ENCODE measurements at places on chromosomes 3 and 15. TPM values are rescaled to one million over a fixed set of nuclear protein-coding genes. Genes with fewer than 3 reads are reported as not detected.

Gene SERPINI2
- total RNA-seq: 0.12 TPM

Gene RFT1
- 6.2 TPM for total RNA-seq

Gene C3orf22
- total RNA-seq: not detected

Gene IL17RC
- total RNA-seq: 23.0 TPM

Gene ARID3B
- 1.0 TPM for total RNA-seq

GRCh38 chr15:81789403-81789802 lies 256.4 kb downstream of the MEX3B start:
- no peak for DNase-seq

- DNase-seq: no peak
Measured at GRCh38 chr3:46844397-46844796, 18.8 kb downstream of the MYL3 start.

DNA sequence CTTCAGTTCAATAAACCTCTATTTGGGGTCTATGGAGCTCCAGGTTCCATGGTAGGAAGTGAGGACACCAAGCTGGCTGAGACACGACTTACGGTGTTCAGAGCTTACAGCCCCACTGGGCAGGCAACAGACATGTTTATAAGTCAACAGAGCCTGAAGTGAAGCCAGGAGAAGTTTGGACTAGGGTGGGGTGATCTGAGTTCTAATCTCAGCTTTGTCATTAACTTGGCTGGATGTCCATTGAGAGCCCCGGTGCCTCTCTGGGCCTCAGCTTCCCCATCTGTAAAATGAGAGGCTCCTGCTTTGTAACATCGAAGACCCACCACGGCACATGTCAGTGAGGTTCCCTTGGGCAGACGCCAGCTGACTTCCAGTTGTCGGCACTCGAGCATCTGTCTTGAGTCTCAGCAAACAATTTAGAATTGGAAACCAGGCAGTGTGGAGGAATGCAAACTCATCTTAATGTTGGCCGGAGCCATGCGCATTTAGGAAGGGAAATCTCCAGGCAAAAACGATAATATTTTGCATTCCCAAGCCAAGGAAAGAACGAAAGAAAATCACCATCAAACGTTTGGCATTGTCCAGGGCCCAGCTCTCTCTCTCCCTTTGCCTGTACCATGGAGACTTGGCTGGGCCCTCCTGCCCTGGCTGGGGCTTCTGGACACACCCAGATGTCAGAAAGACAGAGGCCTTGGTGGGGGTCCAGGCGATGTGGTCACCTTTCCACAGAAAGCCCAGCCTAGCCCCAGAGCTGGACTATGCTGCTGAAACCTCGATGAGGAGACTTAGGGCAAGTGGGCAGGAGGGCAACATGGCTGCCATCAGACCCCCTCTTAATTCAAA lies 18.4 kb downstream of the ITGA11 start:
- DNase-seq: no peak

DNA sequence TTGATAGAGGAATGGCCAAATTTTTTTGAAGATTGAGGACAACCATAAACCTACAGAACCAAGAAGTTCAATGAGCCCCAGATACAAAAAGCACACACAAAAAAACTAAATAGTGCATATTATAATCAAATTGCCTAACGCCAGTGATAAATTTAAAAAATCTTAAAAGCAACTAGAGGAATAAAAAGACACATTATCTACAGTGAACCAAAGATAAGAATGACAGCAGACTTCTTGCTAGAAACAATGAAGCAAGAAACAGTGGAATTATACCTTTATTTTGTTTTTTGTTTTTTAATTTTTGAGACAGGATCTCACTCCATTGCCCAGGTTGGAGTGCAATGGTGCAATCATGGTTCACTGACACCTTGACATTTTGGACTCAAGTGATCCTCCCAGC lies 9.9 kb upstream of the SAMD7 start:
- DNase-seq: no peak

- no peak for DNase-seq
Measured at GRCh38 chr3:65676580-65676979, 362.1 kb downstream of the MAGI1 start.

DNA sequence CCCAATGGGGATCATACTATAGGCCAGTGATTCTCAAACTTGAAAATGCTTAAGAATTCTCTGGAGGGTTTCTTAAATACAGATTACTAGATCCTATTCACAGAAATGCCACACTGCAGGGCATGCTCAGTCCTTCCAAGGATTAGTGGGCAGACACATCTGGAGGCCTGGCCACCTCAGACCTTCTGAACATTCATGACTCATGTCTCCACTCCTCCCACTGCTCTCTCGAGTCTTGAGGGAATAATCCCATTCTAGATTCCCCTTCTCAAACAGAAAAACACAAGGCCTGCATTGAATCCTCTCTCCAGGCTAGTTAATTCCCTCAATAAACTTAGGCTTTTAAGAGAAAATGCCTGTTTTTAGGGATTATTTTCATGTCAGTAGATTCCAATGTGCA lies 22.1 kb downstream of the ZNF621 start:
- DNase-seq: peak; percentile 30

- no peak for DNase-seq
Measured at GRCh38 chr15:99619712-99620111, 53.9 kb downstream of the MEF2A start.

GRCh38 chr15:50277370-50277769 lies 11.8 kb upstream of the HDC start:
- DNase-seq: no peak

DNA sequence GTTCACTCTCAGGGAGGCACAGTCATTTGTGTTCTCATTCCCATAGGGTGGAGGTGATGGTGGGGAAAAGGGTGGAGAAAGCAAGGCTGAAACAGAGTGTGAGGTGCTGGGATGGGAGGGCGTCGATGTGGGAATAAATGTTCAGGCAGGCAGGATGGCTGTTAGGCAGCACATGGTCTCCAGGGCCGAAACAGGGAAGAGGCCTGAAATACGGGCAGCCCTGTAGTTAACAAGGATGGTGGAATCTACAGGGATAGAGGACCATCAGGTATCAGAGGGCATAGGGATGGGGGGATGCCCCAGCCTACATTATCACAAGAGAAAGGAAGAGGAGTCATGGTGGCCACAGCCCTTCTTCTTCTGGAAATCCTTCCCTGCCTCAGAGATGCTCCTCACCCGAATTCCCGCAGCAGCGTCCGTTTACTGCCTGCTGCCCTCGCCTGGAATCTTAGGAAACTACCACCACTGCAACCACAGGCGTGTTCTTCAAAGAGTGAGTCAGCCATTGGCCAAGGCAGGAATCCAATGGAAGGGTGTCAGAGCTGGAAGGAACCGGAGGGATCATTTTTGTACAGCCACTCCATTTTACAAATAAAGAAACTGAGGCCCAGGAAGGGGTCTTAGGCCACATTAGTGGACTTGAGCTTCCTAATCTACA lies 49.7 kb upstream of the POMGNT2 start:
- peak; percentile 74 for DNase-seq

GRCh38 chr3:72442759-72443158 lies 405.5 kb downstream of the SHQ1 start:
- no peak for DNase-seq

DNA sequence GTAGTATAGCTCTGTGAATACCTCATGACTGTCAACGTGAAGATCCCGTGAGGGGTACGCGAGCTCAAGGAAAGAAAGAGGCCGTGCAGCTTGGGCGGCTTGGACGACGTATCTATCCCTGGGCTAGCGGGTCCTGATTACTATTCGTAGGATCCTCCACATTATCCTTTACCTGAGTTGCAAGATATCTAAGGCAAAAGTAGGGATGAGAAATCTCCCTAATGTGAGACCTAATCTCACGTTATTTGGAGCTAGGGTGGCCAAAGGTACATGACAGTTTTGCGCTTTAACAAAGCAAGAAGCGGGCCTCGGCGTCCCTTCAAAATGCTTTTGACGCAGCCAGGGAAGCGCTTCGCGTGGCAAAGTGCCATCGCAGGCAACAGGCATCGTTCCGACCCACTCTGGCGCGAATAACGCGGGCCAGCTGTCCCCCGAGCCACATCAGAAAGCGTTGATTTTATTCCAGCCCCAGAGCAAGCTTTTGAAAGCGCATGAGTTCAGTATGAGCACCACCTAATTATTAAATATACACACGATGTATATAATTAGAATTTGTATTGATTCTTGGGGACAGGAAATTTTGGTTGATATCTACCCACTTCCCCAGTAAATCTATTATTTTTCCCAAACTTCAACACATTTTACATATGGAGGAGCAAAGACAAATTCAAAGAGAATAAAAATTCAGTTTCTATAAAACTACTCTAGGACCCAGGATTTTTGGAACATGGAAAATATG lies 2.5 kb upstream of the EOMES start:
- no peak for DNase-seq

- no peak for DNase-seq
Measured at GRCh38 chr15:67813104-67813634, 12.1 kb upstream of the SKOR1 start.

GRCh38 chr3:102302020-102302419 lies 132.8 kb upstream of the ZPLD1 start:
- no peak for DNase-seq

GRCh38 chr3:130900959-130901358 lies 7.1 kb downstream of the ATP2C1 start:
- DNase-seq: no peak

DNA sequence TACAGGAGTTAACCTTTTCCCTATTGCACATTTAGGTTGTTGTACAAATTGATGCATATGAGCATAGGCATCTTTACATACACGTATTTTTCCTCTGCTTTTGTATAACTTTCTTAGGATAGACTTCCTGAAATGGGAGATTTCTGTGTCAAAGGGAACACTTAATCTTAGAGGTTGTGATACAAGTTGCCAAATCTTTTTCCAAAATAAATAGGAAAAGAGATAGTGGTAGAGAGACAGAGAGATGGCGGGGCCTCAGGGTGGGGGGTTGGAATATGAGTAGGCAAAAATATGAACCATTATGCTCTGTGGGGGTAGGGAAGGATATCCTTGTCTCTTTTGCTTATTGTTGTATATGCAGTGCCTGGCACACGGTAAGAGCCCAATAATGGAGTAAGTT lies 70.7 kb upstream of the UBE2E1 start:
- DNase-seq: no peak

DNA sequence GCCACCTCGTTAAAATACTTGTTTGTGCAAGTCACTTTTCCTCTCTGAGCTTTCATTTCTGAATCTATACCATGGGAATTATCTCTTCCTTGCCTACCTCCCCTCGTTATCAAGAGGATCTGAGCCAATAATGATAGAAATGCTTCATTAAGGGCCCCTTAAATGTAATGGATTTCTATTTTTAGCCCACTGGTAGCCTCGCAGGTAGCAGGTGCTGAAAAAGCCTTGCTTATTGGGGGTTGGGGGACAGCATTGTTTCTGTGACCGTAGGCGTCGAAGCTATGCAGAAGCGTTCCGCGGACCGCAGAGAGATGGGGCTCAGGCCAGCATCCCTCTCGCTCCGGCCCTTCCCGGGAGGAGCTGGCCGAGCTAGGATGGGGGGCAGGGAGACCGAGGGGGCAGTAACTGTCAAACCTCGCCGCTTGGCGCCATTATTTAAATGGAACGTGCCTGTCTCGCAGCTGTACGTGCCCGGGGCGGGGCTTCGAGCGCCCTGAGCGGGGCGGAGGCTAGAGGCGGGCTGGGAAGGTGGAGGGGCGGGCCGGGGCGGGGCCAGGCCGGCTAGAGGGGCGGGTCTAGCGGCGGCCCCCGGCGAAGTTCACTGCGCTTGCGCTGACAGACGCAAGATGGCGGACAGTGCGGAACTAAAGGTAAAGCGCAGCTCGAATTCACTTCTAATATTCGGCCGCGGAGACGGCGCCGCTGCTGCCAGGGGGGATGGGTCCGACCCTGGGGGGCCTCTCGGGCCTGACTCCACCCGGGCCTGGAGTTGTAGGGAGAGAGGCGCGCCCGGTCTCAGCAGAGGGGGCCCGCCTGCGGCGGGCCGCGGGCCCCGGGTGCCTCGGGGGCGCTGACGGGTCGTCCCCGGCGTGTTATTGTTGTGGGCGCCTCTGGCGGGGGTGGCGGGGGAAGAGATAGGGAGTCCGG lies at the start of gene PIAS1:
Gene PIAS1, plus strand, starts transcription at position 615 of the 927 bp plus-strand sequence. Its CDS starts 12 bp downstream, at position 627.
- DNase-seq: peak; percentile 79

DNA sequence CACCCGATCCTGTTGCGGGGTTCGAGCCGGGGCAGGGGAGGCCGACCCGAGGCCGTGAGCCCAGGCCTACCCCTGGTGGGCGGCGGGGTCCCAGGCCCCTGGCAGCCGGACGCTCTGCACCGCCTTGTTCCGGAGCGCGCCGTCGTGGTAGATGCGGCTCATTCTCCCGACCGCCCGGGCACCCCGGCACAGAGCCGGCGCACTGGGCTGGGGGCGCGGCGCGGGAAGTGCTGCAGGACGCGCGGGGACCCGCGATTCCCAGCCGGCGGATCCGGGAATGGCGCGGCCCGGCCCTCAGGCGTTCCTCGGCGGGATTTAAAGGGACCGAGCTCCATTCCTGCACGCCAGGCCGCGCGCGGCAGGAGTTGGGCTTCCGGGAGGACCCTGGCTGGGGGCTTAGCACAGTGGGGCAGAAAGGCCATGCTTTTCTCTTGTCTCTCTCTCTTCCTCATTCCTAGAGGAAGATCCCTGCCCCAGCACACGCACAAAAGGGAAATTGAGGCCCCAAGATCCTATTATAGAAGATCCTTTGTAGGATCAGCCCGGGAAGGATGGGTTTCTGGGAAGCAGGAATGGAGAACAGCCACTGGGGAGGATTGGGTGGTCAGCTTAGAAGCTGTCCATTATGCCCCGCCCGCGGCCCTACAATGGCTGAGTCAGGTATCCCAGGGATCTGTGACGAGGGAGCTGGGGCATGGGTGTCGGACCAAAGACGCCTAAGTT lies at the start of gene ARPIN:
Gene ARPIN, minus strand, starts transcription at position 279 of the 723 bp plus-strand sequence. Its CDS starts 117 bp downstream, at position 162.
- no peak for DNase-seq

DNA sequence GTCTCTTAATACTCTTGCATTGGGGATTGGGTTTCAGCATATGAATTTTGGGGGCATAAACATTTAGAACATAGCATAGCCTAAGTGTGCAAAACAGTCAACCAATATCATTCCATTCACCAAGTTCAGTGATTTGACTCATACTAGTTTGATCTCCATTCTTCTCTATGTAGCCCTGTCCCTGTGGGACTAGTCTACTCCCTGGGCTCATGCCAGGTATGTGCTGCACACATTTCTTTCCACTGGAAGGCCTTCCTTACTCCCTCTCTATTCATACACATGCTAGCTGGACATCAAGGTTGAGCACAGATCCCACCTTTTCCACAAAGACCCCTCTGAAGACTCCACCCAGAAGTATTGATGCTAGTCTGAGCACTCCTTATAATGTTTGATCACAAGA lies 5.1 kb downstream of the ZDHHC23 start:
- DNase-seq: no peak

GRCh38 chr3:108546247-108546646 lies 35.9 kb upstream of the MYH15 start:
- DNase-seq: no peak

DNA sequence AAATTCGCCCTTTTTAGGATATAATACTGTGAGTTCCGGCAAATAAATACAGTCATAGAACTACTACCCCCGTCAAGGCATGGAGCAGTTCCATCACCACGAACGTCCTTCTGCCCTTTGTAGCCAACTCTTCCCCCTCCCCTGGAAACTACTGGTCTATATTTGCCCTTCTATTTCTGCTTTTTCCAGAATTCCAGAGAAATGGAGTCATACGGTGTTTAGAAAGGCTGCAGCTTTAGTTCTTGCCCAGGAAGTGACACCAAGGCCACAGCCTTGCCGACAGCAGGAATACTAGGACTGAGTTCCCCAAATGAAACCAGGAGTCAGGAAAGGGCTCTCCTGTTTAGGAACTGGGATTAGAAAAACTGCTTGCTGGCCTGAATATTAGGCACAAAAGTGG lies 291.2 kb downstream of the FAM43A start:
- DNase-seq: no peak

Data from H4 (cell line).